Effector CD4-positive, alpha-beta T cell (primary cell): ENCODE measurements at places on chromosomes 16 and 17.
A peak's percentile ranks its signal among the peaks of the same experiment; 100 is the strongest.

- no peak for DNase-seq
These were observed 6.4 kb upstream of the CCDC57 start for GRCh38 chr17:82219083-82219482.

DNA sequence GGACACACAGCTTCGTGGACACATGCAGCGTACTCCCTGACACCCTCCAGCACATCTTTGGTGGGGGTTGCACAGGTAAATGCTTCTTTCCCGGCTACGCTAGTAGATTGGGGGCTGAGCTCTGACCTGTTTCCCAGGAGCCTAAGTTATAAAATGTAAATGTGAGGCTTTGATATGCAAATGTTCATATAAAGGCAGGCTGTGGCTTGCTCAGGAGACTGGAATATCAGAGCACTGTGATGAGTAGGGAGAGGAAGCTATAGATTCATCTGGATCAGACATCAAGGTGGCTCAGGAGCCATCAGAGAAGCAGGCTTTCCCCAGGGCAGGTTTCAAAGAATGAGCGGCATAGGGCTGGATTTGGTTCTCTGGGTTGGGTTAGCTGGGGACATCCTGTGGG, 3.4 kb upstream of the ETV4 start:
- no peak for DNase-seq

DNA sequence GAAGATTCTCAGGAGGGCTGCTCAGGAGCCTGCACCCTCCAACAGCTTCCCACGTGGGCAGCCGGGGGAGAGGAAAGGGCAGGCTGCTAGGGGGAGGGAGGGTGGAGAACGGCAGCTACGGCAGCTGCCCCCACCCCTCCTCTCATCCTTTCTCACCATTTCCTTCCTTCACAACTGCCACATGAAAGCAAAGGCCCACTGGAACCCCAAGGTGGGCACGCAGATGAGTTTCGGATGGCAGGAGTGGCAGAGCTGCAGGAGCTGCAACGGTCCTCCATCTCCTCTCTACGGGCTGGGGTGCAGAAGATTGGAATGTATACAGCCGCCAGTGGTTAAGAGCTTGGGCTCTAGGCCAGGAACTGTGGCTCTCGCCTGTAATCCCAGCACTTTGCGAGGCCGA, 77.7 kb downstream of the GAS7 start:
- DNase-seq, result no peak

- no peak for DNase-seq
These were observed 140.9 kb downstream of the KCNJ2 start for GRCh38 chr17:70310221-70310672.

DNA sequence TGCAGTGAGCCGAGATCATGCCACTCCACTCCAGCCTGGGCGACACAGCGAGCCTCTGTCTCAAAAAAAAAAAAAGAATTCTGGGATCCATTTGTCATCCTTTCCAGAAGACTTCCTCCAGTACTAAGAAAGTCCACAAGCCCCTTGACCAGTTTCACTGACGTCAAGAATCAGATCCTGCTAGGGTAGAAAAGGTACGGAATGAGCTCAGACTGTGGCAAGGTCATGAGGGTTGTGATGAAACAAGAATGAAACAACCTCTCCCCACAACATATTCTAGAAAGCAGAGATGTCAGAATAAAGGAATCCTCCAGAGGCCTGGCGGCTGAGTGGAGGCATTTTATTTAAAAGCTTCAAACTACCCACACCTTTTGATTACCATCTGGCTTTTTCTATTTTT, 29.9 kb downstream of the TRAF4 start:
- DNase-seq, result no peak

DNA sequence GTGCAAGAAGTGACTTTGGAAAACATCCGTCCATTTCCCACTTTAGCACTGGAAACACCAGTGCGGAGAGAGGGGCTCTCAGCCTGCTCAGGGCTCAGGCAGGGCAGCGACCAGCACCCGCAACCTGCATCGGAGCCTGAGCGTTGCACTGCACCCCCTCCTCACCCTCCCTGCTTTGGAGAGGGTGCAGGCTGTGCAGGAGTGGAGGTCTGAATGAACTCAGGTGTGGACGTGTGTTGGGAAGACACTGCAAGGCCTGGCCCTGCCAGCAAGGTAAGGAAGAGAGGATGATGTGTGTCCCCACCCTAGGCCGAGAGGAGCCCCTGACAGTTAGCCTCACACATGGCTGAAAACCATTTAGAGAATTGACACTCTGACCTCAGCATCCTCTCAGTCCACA, 81.8 kb downstream of the NT5M start:
- no peak for DNase-seq

DNA sequence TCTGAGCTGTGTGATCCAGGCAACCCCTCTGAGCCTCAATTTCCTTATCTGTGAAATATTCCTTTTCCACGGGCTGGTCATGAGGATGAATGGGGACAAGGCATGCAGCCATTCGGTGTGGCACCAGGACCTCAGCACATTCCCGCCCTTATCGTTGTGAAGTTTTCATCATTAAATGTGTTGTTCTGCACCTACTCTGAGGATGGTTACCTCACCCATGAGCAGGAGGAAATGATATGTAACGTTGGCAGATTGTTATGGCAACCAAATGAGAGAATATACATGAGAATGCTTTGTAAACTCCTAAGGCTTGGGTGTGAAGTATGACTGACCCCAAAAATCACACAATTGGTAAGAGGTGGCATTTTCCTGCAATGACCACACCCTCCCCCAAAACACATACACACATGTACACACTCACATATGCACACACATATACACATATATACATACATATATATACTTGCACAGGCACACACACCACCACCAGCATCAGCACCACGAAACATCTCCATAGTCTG, 39.5 kb downstream of the SMARCE1 start:
- DNase-seq, result peak; percentile 44

GRCh38 chr17:62986549-62986948, 20.5 kb downstream of the TANC2 start:
- DNase-seq, result no peak

DNA sequence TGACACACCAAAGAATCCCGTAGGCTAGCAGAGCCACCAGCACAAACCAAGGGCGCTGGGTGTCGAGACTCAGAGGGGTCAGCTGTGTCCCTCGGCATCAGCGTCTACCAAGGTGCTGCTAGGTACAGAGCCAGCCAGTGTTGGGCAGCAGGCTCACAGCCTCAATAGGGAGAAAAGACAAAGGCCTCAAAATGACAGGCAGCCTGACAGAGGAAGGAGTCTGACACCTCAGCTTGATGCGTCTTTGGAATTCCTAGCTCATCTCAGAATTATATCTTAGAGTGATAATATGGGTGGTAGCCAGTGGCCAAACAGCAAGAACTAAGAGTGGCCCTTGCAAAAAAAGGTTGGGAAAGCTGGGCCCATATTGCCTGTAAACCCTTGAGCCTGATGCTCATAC, 45.9 kb downstream of the HS3ST3B1 start:
- DNase-seq, result no peak

- DNase-seq, result no peak
These were observed 66.4 kb downstream of the CDK5R1 start for GRCh38 chr17:32553168-32553567.

DNA sequence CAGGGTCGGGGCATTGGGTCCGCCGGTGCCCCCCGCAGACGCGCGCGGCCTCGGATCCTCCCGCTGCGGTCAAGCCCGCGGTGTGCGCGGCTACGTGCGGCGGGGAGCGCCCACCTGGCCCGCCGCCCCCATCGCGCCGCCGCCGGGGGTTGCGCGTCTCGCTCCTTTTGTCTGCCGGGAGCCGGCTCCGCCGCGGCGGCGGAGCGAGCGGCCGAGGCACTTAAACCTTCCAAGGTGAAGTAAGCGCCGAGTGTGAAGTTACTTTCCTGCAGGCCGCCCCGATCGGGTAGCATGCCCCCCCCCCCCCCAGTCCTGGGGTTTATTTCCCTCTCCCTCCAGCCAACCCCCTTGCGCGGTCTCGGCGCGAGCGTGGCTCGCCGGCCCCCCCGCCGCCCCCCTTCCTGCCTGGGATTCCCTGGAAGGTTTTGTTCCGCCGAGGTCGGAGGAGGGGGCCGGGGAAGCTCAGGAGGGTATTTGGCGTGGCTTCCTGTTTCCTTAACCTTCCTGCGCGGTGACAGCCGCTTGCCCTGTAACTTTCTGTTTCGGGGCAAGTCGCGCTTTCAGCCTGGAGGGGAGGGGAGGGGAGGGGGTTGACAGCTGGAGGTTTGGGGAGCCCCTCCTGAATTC, 56.6 kb upstream of the GSE1 start:
- DNase-seq, result peak; percentile 34

DNA sequence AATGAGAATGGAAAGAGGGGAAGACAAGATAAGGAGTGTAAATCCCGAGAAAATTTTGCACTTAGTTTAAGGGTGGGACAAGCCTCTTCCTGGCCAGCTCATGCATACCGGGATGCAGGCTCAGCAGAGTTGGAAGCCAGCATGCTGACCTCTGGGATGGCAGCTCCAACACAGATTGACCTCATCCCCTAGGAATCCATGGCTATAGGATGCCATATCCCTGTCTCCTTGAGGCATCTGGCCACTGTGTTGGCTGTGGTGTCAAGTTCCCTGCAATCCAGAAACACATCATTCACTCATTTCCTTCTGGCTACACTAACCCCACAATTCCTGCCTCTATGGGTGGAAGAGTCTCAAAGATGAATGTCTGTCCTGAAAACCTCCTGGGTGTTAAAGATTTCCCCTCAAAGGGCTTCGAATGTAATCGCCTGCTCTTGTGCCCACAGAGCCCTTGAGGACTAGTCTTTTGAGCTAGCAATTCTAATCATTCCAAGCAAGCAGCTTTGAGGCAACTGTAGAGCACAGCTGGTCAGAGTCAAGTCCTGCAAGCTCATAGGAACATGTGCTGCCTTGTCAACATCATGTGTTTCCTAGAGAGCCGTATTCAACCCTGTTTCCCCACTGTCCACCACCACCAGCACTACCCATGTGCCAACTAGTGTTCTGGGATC, 141.4 kb downstream of the PMP22 start:
- no peak for DNase-seq

GRCh38 chr17:78268191-78268874, 36.9 kb downstream of the TMEM235 start:
- DNase-seq, result no peak

GRCh38 chr17:38428112-38428642, at the start of gene ARHGAP23:
TSS of gene ARHGAP23 (plus strand) at chr17:38428464. CDS start at chr17:38428486, 22 bp downstream.
- DNase-seq, result peak; percentile 23

- DNase-seq, result no peak
These were observed 33.2 kb downstream of the COX4I1 start for GRCh38 chr16:85832570-85833218.

DNA sequence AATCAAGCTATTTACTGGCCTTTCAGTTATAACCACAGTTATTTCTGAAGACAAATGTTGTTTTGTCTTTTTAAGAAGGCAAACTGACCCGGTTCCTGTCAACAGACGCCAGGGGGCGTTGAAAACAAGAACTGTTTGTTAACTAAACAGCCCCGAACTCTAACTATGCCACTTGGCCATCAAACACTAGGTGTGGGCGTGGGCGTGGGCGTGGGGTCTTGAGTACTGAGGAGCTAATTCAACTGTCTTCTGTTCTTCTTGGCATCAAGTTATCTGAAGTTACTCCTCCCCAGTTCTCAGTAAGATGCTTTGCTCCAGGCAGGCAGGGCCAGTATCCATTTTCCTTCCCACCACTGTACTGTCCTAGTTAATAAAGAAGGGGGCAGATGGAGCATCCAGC, 63.3 kb upstream of the MTMR4 start:
- DNase-seq, result peak; percentile 44

- DNase-seq, result no peak
These were observed 62.7 kb upstream of the SREBF1 start for GRCh38 chr17:17899486-17899885.

- DNase-seq, result no peak
These were observed 102.6 kb upstream of the CREBBP start for GRCh38 chr16:3983081-3983520.

DNA sequence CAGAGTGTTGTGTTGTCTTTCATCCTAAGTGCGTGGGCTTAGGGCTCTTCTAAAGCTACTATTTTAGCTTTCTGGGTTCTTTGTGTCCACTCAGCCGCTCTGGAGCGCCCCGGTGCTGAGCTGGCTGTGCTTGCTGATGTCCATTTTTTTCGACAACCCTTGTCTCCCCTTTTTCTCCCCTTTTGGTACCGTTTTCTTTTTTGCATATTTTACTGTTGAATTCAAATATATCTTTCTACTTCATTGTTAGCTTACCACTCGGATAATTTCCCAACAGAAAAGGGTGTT, 1.2 kb downstream of the SRRM2 start:
- no peak for DNase-seq

GRCh38 chr16:345772-346171, 6.8 kb downstream of the AXIN1 start:
- no peak for DNase-seq

- no peak for DNase-seq
These were observed 68.6 kb downstream of the ZZEF1 start for GRCh38 chr17:4073983-4074830.

GRCh38 chr16:83508295-83508694, 299.5 kb upstream of the HSBP1 start:
- no peak for DNase-seq

GRCh38 chr17:31452101-31452500, 60.6 kb downstream of the RAB11FIP4 start:
- no peak for DNase-seq

- no peak for DNase-seq
These were observed 13.1 kb downstream of the SLC47A2 start for GRCh38 chr17:19703106-19703827.
